GM18507 (cell line): ENCODE measurements at places on chromosomes 5 and 9.

GRCh38 chr9:133063500-133064231, 1.9 kb downstream of the CEL start:
- DNase-seq = no peak

- no peak for DNase-seq
Observed at GRCh38 chr9:130918101-130918825, 20.8 kb downstream of the FIBCD1 start.

DNA sequence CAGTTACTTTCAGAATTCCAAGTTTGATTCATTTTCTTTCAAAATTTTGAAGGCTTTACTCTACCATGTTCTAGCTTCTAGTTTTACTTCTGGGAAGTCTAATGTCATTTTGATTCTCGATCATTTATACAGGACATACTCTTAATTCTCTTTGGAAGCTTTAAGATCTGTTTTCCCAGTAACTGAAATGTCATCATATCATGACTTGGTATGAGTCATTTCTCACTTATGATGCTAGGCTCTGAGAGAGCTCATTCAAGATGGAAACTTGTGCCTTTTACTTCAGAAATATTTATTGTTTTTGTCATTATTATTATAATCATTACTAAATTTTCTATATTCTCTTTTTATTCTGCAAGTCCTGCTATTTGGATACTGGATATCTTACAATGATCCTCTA, 222.3 kb downstream of the PARP8 start:
- DNase-seq = no peak

GRCh38 chr5:61055434-61056006, 106.7 kb downstream of the SMIM15 start:
- peak; percentile 1 for DNase-seq

- DNase-seq = no peak
Observed at GRCh38 chr5:139638736-139639618, 9.2 kb upstream of the CXXC5 start.

DNA sequence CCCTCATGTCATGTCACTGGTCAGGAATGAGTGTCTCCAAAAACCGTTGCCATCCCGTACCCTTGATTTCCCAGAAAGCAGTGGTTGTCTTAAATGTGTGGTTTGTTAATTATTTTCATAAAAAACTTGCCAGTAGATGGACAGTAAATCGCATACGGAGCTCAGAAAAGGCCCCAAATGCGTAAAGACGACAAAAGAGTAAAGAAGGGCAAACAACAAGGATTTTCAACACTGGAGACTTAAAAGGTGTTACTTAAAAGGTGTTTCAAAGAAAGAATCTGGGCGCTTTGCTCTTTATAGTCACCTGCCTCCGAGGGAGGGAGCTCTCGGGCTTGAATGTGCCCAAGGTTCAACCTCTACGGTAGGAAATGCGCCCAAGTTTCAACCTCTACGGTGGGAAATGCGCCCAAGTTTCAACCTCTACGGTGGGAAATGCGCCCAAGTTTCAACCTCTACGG, 734 bp downstream of the KIF27 start:
- DNase-seq = no peak

DNA sequence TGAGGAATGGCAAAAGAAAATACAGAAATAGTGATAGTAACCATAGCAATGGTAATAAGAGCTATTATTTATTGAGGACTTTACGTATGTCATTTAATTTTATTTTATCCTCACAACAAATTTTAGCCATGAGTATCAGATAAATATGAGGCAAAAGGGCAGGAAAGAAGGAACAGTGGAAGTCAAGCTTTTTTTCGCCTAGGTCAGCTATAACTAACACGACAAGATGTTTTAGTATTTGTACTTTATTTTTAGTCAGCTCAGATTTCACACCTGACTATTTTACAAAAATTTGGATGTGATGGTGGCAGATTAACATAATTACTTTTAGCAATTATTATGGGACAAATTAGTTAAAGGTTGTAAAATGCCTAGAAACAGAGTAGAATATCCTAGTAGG, 34.8 kb upstream of the CDKN2B start:
- no peak for DNase-seq

DNA sequence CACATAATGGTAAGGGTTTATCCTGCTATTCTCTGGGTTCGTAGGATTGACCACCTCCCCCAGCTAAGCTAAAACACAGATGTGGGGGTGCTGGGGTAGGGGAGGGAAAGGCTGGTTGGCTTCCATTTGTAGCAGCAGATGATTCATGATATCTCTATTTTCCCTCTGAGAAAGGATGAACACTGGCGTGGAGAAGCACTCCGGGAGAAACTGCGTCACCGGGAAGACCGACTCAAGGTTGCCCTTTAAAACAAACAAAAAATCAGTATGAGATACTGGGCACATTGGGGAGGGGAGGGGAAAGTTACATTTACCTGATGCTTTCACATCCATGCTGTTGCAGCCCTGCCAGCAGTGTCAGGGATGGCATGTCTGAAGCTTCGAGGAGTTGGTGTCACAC, 28.2 kb downstream of the RAB14 start:
- DNase-seq = no peak

GRCh38 chr5:150108711-150109514, 22.6 kb upstream of the CSF1R start:
- DNase-seq = no peak

GRCh38 chr5:132003170-132003744, 8.2 kb downstream of the ACSL6 start:
- DNase-seq = no peak

DNA sequence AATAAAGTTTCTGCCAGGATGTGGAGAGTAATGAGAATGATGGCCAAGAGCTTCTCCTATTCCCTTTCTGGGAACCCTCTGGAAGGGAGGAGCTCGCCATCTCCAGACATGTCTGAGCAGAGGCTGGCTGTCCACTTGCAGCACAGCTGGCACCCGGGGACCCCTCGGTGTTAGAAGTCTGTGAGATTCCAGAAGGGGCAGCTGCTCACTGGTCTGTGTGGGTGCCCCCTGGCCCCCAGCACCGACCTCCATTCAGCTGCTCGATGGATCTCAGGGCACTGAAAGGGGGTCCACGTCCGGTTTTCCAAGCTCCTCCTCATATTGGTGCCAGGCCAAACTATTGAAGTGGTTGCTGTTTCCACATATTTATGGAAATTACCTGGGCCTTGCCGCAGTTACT, 3.6 kb upstream of the FAM163B start:
- no peak for DNase-seq
